ENCODE measurements at places on chromosomes 16 and 17. TPM values are rescaled to one million over a fixed set of nuclear protein-coding genes. Genes with fewer than 3 reads are reported as not detected.

ADAP2 gene
- 20.9 TPM for total RNA-seq

CD7 gene
- total RNA-seq, result not detected

HS3ST3A1 gene
- 7.6 TPM for total RNA-seq

SRR gene
- total RNA-seq, result 38.8 TPM

RAB37 gene
- total RNA-seq, result 5.1 TPM

CYB561 gene
- total RNA-seq, result 17.7 TPM

RND2 gene
- total RNA-seq, result 3.4 TPM

OR2C1 gene
- total RNA-seq, result not detected

CTRL gene
- 1.2 TPM for total RNA-seq

ITGAD gene
- total RNA-seq, result not detected

KCNJ2 gene
- total RNA-seq, result 3.3 TPM

WNT9B gene
- total RNA-seq, result 0.81 TPM

ITGAL gene
- 1.0 TPM for total RNA-seq

Data from gastroesophageal sphincter (tissue), 4 donors.